GM12878 (cell line): ENCODE measurements at places on chromosomes 5 and 9. TPM values are rescaled to one million over a fixed set of nuclear protein-coding genes. Genes with fewer than 3 reads are reported as not detected.

The PPP2R2B gene
- not detected in 2 replicates for total RNA-seq

The CCDC112 gene
- total RNA-seq, result 0.49 and 0.58 TPM in 2 replicates

The GPX3 gene
- total RNA-seq, result 0.38 and 0.45 TPM in 2 replicates

The ERAP2 gene
- 11.2 and 12.3 TPM in 2 replicates for total RNA-seq

The ZNF474 gene
- total RNA-seq, result not detected in 2 replicates

The MYMK gene
- not detected in 2 replicates for total RNA-seq

The SH3PXD2B gene
- 1.5 and 1.6 TPM in 2 replicates for total RNA-seq

The LRRC14B gene
- 0.31 and 0.32 TPM in 2 replicates for total RNA-seq

The COL5A1 gene
- total RNA-seq, result 0.13 TPM in 2 replicates

The SPINK6 gene
- not detected in 2 replicates for total RNA-seq

The CDC20B gene
- not detected in 2 replicates for total RNA-seq
